Fibroblast of skin of right quadriceps (primary cell): ENCODE measurements at places on chromosomes 7 and 10.

- no peak for DNase-seq
These were observed 36.2 kb downstream of the LARP4B start for GRCh38 chr10:895324-895723.

GRCh38 chr7:8612584-8612983, 179.2 kb downstream of the NXPH1 start:
- DNase-seq: no peak

GRCh38 chr7:29852457-29852856, 46.1 kb downstream of the WIPF3 start:
- no peak for DNase-seq

DNA sequence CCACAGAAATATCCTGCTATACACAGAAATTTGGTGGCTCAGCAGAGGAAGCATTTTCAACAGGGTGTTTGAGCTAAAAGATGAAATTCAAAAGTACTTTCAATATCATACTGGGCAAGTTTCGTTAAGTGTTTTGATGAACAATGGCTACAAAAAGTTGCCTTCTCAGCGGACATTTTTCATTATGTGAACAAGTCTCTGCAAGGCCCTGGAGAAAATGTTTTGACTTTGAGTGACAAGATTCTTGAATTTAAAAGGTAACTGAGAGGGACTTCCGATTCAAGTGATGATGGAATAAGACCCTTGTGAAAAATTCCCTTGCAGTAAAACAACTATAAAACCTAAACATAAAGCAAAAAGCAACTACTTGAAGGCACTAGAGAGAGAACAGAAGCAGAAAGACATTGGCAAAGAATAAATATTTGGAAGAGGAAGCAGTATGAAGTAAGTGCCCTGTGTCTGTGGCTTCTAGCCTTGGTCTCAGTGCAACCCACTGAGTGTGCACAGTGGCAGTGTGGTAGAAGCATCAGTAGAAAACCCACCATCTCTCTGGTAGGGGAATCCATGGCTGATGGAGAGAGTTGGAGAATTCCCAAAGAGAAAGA, 62.5 kb upstream of the NAMPT start:
- DNase-seq: no peak

DNA sequence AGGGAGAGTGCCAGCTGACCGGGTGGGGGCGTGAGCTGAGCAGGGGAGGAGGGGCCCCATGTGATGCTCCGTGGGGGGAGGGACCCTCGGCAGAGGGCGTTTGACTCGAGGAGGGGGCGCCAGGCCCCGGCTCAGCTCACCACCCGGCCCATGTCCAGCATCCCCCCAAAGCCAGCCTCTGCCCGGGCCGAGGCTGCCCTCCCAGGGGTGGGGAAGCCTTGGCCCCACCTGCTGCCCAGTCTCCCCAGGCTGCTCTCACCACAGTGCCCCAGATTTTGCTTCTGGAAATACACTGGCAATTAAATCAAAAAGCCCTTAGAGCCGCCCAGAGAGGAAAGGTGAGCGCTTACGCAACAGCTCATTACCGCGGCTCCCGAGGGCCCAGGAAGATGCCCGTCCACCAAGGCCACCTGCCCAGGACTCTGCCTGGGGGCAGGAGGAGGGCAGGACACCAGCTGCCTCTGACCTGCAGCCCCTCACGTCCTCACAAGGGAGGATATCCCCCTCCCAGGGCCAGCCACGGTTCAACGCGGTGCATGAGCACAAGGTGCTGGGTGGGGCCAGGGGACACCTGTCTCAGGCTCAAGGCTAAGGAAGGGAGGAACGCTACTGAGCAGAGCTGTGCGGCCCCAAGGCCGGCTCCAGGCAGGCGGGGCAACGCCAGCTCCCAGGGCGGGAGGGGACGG, 70.0 kb upstream of the INPP5A start:
- no peak for DNase-seq

- no peak for DNase-seq
These were observed 219.9 kb downstream of the CELF2 start for GRCh38 chr10:11237571-11237970.

GRCh38 chr7:2478399-2478785, 2.2 kb upstream of the GRIFIN start:
- DNase-seq: no peak

DNA sequence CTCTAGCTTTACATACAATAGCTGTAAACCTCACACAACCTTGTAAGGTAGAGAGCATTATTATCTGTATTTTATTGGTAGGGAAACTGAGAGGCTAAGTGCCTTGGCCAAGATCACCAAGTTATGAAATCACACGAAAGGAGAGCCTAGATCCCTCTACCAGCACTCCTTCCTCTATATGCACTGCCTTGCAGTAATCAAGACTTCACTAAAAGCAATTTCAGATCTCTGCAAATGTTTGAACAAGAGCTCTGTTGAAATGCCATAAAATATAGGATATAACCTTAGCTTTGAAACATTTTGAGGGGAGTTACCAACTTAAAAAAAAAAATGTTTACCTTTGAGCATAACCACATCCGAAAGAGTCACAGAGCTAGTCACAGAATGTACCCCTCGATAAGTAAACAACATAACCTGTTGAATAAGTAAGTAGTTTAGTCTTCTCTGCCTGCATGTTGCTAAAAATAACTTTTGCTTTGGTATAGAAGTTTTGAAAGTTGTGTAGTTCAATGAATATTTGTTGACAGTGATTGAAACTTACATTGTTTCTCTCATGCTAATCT, 709.4 kb downstream of the AUTS2 start:
- DNase-seq: no peak

GRCh38 chr10:61356354-61356753, 96.8 kb downstream of the TMEM26 start:
- DNase-seq: no peak

GRCh38 chr10:84292502-84292901, 35.9 kb upstream of the CCSER2 start:
- DNase-seq: no peak

DNA sequence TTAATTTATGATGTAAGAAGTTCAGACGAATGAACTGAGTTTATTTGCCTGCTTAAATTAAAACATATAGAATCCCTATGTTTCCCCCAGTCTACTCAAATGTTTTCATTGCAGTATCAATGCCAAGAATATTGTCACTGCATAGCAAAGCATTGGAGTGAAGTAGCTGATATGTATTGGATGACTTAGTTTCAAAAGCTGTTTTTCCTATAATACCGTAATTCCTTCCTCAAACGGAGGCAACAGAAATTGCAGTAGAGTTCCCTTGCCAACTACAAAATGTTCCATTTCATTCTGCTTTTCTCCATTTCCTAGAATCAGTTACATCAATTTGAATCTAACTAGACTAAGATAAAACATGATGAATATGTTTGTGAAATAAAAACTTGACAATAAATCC, 174.1 kb downstream of the CNTNAP2 start:
- DNase-seq: no peak
